ENCODE measurements at places on chromosomes 4 and X.

GRCh38 chrX:29299684-29300083 lies 712.4 kb downstream of the IL1RAPL1 start:
- no peak for DNase-seq

DNA sequence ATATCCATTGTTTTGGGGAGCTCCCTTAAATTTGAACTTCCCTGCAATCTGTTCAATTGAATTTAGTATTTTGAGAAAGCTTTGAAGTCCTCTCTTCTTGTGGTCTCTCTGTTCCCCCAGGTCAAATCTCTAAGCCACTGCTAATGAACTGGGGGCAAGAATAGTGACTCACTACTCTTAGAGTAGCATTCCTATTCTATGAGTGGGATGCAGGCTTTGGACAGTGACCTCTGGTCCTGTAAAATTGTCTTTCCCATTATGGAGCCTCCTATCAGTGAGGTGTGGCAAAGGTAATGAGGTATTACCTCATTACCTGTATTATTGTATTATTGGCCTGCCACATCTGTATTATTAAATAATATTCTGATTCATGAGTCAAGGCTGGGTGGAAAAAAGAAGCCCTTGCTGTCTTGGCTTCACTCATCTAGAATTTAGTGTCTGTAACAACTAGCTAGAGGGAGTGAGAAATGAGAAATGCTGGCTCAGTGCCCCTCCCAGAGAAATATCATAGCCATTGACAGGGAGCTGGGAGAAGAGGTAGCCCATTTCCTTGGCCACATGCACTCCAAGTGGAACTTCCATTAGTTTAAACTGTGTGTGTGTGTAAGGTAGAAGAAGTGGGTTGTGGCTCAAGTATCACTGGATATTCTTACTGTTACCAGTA lies 393.9 kb upstream of the CTSO start:
- DNase-seq = no peak

GRCh38 chr4:3246458-3247398 lies 2.2 kb upstream of the MSANTD1 start:
- no peak for DNase-seq

- no peak for DNase-seq
Observed at GRCh38 chr4:108171339-108172230, 2.9 kb upstream of the LEF1 start.

- DNase-seq = no peak
Observed at GRCh38 chr4:141395919-141396318, 175.2 kb downstream of the ZNF330 start.

GRCh38 chr4:26197018-26197779 lies 123.6 kb upstream of the RBPJ start:
- DNase-seq = no peak

- no peak for DNase-seq
Observed at GRCh38 chr4:78818530-78819079, 42.5 kb downstream of the BMP2K start.

DNA sequence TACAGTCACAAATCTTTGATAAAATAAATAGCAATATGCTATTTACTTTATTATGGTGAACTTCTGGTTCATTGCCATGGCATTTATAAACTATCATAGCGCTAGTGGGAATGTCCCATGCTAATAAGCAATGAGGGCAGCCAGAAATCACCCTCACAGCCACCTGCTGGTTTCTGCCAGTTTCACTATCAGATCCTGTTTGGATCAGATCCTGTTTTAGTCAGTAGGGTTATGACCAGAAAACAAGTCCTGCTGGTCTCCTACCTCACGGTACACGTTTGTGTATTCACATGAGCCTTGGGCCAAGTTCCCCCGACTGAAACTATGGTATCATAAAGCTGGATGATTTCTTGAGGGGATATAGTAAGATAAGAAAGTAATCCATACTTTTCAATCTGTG lies 17.7 kb downstream of the FOXR2 start:
- DNase-seq = no peak

- DNase-seq = no peak
Observed at GRCh38 chr4:189204616-189205015, 736.1 kb upstream of the FRG1 start.

DNA sequence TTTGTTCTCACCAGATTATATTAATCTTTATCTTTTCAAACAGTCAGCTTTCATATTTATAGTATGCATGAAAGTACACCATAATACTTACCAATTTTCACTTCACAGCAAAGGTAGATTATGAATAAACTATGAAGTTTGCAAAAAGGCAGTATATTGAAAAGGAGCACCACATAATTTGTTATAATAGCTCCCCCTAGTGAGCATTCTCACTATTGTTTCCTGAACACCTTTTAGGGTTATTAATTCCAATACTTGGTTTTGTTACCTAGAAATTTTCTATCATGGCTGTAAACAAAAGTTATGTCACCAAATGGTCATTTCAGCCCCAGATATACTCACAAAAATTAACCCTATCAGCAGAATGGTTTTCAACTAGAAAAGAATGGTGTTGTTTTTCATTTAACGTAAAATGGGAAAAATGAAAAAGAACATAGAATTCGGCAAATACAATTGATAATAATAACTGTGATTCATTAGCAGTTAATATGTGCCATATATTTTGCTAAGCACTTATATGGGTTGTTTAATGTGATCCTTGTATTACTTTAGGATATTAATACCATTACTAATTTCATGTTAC lies 30.2 kb upstream of the NKX6-1 start:
- DNase-seq = no peak

- peak; percentile 39 for DNase-seq
Observed at GRCh38 chrX:123959281-123960063, 2.0 kb upstream of the STAG2 start.

DNA sequence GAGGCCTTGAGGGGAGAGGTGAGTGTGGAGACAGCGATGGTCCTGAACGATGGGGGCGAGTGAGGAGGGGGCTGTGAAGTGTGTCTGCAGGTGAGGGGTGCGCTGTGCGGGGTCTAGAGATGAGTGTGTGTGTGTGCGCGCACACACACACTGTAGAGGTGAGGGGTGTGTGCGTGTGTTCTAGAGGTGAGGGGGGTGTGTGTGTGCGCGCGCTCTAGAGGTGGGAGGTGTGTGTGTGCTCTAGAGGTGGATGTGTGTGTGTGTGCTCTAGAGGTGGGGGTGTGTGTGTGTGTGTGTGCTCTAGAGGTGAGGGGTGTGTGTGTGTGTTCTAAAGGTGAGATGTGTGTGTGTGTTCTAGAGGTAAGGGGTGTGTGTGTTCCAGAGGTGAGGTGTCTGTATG lies 574 bp downstream of the BST1 start:
- DNase-seq = no peak

GRCh38 chr4:181372014-181372413 lies 871.2 kb upstream of the TENM3 start:
- DNase-seq = no peak

- DNase-seq = no peak
Observed at GRCh38 chr4:83255584-83255983, 29.0 kb downstream of the COQ2 start.

GRCh38 chrX:4708970-4709760 lies 995.7 kb upstream of the PRKX start:
- DNase-seq = no peak

GRCh38 chr4:172188248-172188988 lies 375.2 kb downstream of the GALNTL6 start:
- no peak for DNase-seq

DNA sequence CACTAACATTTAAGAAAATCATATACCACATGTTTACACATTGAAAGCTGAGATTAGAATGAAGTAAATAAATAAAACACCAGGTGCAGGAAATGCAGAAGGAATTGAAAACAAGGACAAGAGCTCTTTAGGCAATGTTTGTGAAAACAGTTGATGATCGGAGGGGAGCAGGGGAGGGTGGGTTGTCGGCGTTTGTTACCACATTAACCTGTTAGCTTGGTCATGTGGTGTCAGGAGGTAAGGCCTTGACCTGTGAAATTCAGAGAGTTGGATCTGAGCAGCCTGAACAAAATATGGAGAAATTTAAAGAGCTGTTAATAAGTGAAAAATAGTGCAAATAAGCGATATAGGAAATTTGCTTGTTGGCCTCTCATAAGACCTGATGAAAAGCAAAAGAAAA lies 759.9 kb downstream of the PDHA2 start:
- DNase-seq = no peak

DNA sequence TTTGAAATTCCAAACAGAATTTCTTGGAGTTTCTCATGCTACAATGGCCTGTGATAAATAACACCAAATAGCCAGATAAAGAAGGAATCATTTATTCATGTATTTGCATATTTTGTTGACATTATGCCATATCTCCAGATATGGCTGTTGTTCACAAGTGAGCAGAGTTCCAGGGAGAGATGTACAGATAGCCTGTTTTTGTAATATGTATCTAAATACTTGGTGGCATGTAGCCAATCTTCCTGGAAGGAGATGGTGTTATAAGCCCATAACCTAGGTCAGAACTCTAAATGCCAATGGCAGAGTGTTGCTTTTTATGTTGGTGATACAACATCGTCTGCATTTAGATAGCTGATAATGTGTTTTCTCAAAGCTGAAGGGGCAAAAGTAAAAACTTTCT lies 292.2 kb downstream of the FBXO8 start:
- no peak for DNase-seq

GRCh38 chrX:101265869-101266428 lies 25.2 kb downstream of the TAF7L start:
- no peak for DNase-seq

DNA sequence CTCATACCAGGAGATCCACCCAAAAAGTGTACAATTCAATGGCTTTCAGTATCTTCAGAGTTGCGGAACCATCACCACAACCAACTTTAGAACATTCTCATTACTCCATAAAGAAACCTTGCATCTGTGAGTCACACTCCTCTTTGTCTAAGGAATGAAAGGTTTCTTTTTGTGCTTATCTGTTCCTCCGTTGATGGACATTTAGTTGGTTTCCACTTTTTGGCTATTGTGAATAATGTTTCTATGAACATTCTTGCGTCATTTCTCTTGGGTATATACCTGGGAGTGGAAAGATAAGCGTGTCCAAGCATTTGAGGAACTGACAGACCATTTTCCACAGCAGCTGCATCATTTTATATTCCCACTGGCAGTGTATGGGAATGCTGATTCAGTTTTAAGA lies 10.6 kb downstream of the FAM184B start:
- DNase-seq = no peak

- DNase-seq = no peak
Observed at GRCh38 chr4:10872833-10873517, 188.4 kb upstream of the CLNK start.

DNA sequence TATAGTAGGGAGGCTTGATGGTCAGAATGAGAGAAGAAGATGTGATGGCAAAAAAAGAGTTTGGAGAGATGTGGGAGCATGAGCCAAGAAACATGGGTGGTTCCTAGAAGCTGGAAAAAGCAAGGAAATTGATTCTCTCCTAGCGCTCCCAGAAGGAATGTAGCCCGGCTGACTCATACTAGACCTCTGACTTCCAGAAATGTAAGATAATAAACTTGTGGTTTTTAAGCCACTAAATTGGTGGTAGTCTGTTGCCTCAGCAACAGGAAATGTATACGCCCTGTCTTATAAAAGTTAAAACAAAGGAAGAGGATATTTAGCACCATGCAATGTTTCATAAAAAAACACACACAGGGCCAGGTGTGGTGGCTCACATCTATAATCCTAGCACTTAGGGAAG lies 182.7 kb upstream of the PCDH7 start:
- no peak for DNase-seq

DNA sequence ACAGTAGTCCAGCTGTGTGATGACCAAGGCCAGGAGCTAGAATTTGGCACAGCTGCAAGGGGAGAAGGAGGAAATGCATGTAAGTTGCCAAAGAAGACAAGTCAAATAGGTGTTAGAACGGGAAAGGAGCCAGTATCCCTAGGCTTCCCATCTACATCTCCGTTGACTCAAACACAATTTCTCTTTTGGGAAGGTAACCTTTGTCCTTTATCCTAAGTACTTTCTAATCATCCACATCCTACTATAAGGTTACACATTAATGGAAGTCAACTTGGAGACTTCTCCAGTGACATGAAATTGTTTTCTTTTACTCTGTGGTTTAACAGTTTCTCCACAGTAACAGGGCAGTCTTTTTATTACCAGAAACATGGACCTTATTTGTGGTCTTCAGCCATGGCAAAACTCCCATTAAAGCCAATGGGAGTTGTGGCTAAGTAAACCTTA lies 620.0 kb downstream of the ANKRD50 start:
- no peak for DNase-seq

DNA sequence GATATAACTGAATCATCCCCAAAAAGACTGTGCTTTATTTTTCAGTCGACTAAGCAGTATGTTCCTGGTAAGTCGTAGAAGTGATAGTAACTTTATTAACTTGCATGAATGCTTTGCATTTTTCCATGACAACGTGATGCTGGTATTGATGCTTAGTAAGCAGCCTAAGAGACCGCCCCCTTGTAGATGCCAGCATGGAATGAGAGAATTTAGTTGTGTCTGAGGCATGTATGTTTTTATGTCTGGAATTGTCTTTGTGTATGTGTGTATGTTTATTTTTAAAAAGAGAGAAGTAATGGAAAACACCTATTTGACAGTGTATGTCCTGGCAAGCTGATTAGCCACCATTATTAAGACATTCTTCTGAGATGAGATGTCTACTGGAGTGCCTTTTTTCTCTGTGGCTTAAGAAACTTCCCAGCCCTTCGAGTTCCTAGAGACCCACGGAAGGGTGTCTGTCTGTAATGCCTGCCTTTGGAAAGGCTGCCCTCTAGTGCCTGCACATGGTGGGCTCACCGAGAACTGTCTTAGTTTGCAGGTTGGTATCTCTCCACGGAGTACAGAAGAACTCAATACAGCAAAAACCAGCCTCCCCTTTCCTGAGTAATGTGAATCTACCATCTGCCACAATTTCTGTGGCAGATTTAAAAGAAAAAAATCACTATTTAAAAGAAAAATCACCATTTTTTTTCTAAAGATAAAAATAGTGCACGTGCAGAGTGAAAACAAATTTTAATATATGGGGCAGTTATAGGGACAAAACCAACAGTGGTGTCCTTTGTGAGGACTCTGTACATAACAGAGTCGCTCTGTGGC lies 85.9 kb downstream of the AASDH start:
- peak; percentile 40 for DNase-seq

Data from amygdala (tissue), 56 donors.